ENCODE measurements at places on chromosomes 2 and 18.

GRCh38 chr2:105237045-105237765 is 4.3 kb upstream of the GPR45 start:
- no peak for DNase-seq

- DNase-seq, result no peak
These were observed 35.2 kb downstream of the MTERF4 start for GRCh38 chr2:241066893-241067341.

DNA sequence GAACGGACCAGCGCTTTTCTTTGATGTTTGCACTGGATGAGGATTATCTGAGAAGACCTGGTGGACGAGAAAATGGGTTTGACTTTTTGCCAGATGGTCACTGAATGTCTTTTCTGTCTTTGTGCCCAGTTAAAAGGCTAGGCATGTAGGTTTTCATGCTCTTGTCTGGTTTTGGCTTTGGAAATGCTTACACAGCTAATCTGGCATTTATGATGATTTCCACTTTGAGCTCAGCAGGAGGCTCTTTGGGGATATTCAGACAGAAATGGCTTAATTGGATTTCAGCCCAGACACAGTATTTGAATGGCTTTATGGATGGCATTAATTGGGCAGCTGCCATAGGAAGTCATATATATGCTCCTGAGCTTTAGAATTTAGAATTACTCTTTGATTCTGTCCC is 59.6 kb downstream of the NCK2 start:
- DNase-seq, result no peak

- no peak for DNase-seq
These were observed 28.4 kb downstream of the CPS1 start for GRCh38 chr2:210584834-210585233.

DNA sequence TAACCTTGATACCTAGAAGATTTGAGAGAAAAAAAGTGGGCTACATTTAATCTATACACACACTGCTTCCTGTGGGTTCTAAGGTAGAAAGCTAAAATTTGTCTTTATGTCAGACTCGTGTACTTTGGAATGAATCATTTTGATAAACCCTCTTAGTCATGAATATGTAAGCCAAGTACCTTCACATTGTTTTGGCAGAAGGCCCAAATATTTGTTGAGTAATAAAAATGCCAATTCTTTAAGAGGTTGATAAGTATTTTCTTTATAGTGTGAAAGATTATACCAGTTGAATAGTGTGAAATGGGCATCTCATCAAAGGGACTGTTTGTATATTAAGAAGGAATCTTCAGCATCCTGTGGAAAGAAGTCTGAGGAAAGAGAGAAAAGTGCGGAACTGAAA is 1464.7 kb upstream of the ZEB2 start:
- DNase-seq, result no peak

DNA sequence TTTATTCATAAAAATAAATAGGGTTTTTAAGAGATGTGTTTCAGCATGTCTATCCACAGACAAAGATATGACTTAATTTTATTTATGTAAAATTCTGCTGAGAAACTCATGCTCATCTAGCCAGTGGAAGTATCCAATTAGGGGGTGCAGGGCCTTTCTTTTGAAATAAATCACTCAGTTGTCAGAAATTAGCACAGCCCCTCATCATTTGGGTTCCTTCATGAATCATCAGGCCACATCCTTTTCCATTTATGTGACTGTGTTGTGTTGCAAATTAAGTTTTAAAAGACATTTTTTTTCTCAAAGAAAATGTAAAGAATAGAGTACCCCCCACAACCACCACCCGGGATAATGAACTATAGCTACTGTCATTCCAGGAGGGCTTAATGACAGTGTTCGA is 185.8 kb downstream of the NRP2 start:
- no peak for DNase-seq

DNA sequence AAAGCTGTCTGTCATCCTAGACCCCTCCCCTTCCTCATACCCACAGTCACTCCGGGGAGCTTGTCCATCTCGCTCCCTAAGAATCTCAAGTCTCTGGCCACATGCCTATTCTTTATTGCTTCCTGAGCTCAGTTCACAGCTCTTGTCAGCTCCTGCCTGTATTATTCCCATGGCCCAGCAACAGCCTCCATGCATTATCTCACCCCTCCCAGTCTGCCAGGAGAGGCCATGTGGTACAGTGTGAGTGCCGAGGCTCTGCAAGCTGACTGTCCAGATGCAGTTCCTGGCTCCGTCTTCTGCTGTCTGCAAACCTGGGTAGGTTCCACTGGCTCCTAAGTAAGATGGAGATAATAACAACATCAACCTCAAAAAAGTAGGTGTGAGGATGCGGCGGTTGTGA is 79.7 kb downstream of the MRPS9 start:
- no peak for DNase-seq

- DNase-seq, result no peak
These were observed 560.9 kb downstream of the LRP1B start for GRCh38 chr2:141569941-141570340.

DNA sequence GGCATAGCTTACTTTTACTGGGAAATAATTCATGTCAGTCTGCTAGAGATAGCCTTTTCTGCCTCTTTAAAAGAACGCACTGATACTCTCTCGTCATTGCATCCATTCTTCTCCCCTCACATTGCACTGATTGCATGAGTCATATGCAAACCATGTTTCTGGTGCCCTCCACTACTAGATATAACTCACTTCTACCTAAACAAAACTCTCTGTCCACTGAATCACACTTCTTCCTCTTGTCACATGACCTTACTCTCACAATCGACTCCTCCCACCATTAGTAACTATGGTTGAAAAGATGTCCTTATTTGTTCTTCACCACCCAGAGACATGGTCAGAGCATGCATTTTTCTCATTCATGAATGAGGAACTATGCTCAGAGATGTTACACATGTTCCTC is 158.0 kb downstream of the CSRNP3 start:
- DNase-seq, result no peak

GRCh38 chr2:45992021-45992740 is 305.0 kb upstream of the EPAS1 start:
- DNase-seq, result peak; percentile 26

Measured in amniotic stem cell (primary cell).